HTR-8/SVneo (cell line): ENCODE measurements at places on chromosomes 6 and 20.

GRCh38 chr20:18738055-18738454 lies 75.5 kb upstream of the SCP2D1 start:
- DNase-seq: no peak

GRCh38 chr6:1986454-1987243 lies 258.8 kb downstream of the GMDS start:
- no peak for DNase-seq

DNA sequence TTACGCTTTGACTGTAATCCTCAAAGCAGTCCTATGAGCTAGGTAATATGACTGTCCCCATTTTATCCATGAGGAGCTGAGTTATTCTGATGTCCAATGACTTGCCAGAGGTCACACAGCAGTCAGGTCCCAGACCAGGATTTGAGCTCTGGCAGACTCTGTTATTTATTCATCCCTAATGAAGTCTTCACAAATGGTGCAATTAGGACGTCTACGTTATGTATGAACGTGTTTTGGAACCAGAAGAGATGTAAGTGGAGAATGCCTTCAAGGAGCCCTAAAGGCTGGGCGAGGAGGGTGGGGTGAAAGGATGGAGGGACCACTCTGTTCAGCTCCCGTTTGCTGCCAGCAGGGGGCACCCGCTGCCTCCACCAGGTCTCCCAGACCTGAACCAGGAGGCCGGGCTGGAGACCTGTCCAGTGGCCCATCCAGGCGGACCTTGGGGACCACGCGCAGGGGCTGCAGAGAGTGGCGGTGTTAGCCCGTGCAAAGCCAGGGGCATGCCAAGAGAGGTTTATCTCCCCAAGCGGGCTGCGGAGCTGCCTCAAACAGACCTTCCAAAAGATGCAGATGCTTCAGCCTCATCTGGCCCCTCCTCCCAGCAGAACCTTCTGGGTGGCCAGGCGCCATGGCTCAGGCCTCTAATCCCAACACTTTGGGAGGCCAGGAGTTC lies 15.2 kb upstream of the ZNF335 start:
- peak; percentile 97 for DNase-seq

DNA sequence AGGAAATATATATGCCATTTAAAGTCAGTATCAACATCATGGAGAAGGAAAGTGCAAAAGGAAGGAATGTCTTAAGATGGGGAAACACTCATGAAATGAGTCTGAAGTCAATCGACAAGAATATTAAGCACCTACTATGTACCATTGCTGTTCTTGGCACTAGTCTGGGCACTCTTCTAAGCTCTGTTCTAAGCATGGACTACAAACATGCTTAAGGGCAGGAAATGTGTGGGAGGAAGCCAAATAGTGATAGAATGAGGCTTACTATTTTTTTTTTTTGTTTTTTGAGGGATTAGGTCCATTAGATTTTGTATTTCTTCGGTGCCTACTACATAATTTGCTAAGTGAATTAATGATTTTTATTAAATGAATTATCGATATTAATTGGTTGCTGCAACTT lies 83.8 kb upstream of the SUPT3H start:
- DNase-seq: no peak

- no peak for DNase-seq
Measured at GRCh38 chr20:20299904-20300303, 68.0 kb upstream of the INSM1 start.

- DNase-seq: no peak
Measured at GRCh38 chr6:37262446-37263026, 4.6 kb upstream of the TMEM217 start.

GRCh38 chr6:135866445-135867123 lies 15.1 kb downstream of the PDE7B start:
- no peak for DNase-seq

DNA sequence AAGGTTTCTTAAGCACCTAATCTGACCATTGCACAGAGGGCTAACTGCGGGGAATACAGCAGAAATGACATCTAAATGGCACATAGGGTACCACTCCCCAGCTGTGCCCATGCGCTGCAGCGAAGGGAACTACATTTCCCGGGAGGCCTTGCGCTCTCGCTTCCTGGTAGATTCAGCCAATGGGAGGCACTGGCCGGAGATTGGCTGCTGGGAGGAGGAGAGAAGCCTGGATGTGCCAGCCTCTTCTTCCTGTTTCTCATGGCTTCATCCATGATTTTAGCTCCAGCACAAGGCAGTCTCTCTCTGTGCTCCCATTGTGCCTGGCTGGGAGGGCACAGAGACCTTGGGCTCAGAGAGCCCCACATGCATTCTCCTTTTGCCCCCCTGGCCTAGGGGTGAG lies 101.7 kb upstream of the FOXA2 start:
- peak; percentile 37 for DNase-seq

- peak; percentile 56 for DNase-seq
Measured at GRCh38 chr20:881051-881782, 34.9 kb downstream of the ANGPT4 start.

GRCh38 chr20:31602779-31603441 lies 2.2 kb upstream of the ID1 start:
- DNase-seq: no peak

GRCh38 chr6:159092631-159093030 lies 47.8 kb upstream of the TAGAP start:
- DNase-seq: no peak

DNA sequence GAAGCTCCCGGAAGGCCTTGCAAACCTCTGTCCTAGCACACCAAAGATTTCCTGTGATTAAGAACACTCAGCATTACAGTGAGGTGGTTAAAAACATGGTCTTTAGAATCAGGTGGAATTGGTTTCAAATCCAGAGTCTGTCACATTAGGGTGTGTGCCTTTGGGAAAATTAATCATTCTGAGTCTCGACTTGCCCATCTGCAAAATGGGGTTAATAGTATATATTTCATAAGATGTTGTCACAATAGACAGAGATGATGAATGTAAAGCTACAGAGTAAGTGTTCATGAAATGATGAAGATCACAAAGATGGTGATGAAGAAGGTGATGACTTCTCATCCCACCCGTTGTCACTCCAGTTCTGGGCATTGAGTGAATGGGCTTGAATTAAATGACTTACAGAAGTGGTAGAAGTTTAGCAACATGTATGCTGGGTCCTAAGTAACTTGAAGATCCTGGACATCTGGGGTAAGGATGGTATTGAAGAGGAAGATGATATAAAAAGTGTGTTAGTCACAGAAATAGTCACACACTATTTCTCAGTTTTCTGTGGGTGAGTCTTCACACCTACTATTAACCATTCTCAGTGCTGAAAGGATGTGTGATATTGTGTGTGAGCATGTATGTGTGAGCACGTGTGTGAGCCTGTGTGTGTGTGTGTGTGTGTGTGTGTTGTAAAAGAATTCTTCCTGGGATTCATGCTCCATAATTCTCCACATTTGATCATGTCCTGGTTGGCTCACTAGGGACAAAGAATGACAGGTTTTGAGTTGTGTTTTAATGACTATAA lies 28.0 kb upstream of the NEDD9 start:
- DNase-seq: no peak

DNA sequence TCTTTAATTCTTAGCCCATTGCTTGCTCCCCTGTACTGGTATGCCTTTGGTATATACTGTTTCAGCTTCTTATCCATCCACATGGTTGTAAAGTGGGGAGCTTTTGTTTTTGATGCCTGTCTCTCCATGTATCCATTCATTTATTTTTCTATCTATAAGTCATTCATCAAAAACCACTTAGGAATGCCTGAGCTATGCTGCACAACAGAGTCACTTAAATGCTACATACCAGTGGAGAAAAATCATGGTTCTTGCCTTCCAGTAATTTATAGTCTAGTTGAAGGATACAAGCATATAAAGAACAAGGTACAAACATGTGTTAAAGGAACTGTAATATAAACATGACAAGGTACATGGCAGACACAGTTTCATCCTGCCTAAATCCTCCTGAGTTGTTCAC lies 347.3 kb downstream of the NRN1 start:
- DNase-seq: no peak
